IMR-90 (cell line): ENCODE measurements at places on chromosomes 12 and 14.

GRCh38 chr14:56992332-56992820 is 182.1 kb upstream of the OTX2 start:
- no peaks in the 10 kb centered on the region for H3K27me3 ChIP-seq
- H3K4me1 ChIP-seq = no peaks in the 10 kb centered on the region
- DNase-seq = no peak
- H3K4me3 ChIP-seq = no peak overlapping the region
- H3K36me3 ChIP-seq = no peaks in the 10 kb centered on the region

DNA sequence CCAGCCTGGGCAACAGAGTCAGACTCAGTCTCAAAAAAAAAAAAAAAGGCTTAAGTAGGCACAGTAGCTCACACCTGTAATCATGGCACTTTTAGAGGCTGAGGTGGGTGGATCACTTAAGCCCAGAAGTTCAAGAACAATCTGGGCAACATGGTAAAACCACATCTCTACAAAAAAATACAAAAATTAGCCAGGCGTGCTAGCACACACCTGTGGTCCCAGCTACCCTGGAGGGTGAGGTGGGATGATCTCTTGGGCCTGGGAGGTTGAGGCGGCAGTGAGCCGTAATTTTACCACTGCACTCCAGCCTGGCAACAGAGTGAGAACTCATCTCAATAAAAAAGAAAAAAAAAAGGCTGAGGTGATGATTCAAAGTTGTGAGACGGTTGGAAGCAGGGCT is 9.1 kb upstream of the RESF1 start:
- DNase-seq = no peak
- no peaks in the 10 kb centered on the region for H3K36me3 ChIP-seq
- no peak overlapping the region for H3K27ac ChIP-seq
- H3K4me1 ChIP-seq = no peaks in the 10 kb centered on the region
- H3K4me3 ChIP-seq = no peak overlapping the region

DNA sequence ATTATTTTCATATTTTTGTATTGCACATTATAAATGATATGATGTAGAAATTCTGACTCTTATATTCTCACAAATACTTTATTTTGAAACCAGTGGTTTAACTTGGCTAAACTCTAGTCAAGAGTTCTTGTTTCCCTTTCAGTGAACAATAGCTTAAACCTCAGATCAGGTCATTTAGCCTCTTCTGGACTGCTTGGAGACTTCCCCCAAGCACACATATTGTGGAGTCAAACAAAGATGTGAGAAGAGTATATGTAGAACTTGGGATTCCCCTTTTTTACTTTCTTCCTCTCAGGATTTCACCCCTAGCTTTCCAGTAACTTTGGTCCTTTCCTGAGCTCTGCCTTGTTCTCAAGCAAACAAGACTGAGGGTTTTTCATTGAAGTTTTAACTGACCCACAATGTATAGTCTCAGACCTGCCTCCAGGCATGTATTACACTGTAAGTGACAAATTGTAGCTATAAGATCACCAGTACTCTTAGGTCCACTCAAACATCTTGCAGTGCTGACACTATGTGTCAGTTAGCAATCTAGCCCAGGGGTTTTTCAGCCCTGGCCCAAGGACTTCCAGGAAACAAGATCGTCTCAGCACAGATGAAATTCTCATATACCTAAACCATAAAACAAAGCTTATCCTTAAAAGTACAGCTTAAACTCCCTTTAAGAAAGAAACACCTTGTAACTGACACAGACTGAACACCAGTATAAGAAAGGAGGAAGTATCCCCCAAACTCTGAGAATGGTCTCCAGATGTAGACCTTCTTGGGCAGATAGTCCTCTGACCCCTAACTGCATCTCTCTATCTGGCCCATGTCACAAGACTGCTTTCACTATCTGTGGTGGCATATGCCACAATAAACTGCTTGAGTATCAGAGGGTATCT is 98.6 kb downstream of the SLC6A15 start:
- no peaks in the 10 kb centered on the region for H3K4me1 ChIP-seq
- no peak overlapping the region for H3K4me3 ChIP-seq
- H3K36me3 ChIP-seq = no peaks in the 10 kb centered on the region
- no peak overlapping the region for H3K27ac ChIP-seq

GRCh38 chr12:19428246-19428645 is 11.0 kb upstream of the AEBP2 start:
- no peaks in the 10 kb centered on the region for H3K27me3 ChIP-seq
- no peak for DNase-seq

DNA sequence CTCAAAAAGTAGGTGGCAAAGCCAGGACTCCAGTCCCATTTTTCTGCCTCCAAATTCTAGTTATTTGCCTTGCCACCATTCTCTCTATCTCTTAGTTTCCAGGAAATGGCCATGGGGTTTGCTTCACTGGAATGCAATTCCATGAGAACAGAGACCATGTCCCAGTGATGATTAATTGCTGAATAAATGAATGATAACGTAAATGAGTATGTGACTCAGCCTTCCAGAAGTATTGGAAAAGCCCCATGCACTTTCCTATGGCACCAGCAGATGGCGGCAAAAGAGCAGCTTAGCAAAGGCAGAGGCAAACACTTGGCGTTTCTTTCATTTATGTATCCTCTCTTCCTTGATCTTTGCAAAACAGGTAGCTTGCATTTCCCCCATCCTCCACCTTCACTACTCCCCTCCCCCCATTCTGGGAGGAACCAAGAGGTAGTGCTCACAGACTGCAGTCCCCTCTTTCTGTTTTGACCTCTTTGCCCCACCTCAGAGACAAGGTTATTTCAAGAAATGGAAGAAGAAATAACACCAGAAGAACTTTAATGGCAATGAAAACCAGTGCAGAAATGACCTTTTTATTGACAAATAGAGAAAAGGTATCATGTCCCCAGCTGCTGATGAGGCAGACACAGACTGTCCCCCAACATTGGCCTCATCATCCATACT is 21.3 kb downstream of the TBX3 start:
- DNase-seq = peak; percentile 91
- no peaks in the 10 kb centered on the region for H3K27me3 ChIP-seq

- no peaks in the 10 kb centered on the region for H3K27me3 ChIP-seq
- peak; percentile 31 for DNase-seq
- no peaks in the 10 kb centered on the region for H3K36me3 ChIP-seq
- H3K4me3 ChIP-seq = peak overlapping the region; percentile 100
- H3K27ac ChIP-seq = peak overlapping the region; percentile 93
Observed at GRCh38 chr14:103385929-103386712, 906 bp downstream of the MARK3 start.

- H3K36me3 ChIP-seq = no peaks in the 10 kb centered on the region
- peak; percentile 98 for DNase-seq
- 0 out of 2 replicates have a peak overlapping the region, but pooled peaks have one; percentile 2 for H3K27ac ChIP-seq
- H3K27me3 ChIP-seq = no peaks in the 10 kb centered on the region
Observed at GRCh38 chr12:25829192-25829591, 129.3 kb upstream of the RASSF8 start.
